ENCODE measurements at places on chromosomes 11 and 22.

GRCh38 chr11:122172352-122173073 lies 56.5 kb upstream of the BLID start:
- no peak for DNase-seq

DNA sequence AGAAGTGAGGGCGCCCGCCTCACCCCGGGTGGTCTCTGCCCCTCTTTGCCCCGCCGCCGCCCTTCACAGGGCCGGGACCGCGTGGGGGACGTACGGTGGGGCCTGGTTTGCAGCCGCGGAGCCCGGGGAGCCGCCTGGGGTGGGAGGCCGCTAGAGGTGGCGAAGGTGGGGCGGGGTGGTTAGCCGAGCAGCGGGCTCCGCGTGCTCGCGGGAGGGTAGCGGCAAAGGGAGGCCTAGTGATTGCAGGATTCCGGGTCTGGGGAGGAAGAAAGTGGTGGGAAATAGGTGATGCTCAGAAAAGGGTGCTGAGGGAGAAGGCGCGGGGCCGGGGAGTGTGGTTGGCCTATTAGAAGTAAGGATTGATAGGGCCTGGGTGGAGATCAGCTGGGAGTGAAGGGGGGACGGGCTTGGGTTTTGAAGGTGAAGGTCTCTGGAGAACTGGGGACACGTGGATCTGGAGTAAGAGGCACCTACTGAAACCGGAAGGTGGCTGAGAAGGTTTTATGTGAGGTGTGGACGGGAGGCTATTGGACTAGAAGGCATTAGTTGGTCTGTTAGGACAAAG lies 571 bp downstream of the FAR1 start:
- DNase-seq: no peak

- DNase-seq: no peak
Measured at GRCh38 chr11:9017773-9018172, 14.0 kb upstream of the NRIP3 start.

DNA sequence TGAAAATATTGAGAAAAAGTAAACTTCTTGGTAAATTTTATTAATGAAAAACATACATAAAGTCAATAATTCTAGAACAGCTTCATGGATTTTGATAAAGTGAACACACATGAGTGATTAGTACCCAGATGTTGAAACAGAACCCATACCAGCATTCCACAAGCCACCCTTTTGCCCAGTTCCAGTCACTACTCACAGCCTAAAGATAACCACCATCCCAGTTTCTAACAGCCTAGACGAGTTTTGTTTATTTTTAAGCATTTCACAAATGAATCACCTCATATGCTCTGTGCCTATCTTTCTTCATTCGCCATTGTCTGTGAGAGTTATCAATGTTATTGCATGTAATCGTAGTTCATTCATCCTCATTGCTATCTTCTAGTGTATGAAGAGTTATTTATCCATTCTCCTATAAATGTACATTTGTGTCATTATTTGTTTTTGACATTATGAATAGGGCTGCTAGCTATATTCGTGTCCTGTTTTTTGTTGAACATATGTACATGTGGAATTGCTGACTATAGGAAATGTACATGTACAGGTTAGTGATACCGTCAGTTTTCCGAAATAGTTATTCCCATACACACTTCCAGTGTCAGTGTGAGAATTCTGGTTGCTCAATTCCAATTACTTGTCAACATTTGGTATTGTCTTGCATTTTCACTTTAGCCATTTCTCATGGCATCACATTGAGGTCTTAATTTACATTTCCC lies 44.5 kb upstream of the TEAD1 start:
- no peak for DNase-seq
